ENCODE measurements at places on chromosomes 6 and 20. TPM values are rescaled to one million over a fixed set of nuclear protein-coding genes. Genes with fewer than 3 reads are reported as not detected.
A peak's percentile ranks its signal among the peaks of the same experiment; 100 is the strongest.

DNA sequence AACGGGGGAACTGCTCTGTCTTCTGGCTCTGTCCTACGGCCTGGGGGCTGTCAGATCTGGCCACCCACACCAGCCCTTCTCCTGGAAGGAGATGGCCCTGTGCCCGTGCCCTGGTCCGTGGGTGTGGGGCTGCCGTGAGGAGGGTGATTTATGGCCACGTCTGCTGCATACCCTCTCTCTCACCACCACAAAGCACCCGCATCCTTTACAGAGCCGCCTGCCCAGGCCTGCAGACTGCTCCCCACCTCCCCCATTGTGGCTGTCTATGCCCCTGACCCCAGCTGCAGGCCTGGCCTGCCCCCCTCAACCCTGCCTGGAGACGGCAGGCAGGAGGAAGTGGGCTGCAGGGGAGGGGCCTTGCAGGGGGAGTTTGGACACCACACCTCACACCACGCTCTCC lies 72.7 kb upstream of the GATA5 start:
- no peak for DNase-seq

DNA sequence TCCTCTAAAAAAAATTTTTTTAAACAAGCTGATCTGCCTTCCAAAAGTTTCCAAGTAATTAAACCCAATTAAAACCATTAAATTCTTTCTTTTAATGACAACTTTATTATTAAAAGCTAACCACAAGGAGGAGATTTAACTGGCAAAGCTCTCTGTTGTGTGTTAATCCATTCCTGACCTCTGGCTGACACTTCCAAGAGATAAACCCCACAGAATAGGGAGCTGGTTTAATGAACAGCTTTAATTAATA lies 230.8 kb downstream of the EYA2 start:
- no peak for DNase-seq

- no peak for DNase-seq
Measured at GRCh38 chr20:34512266-34512954, 3.8 kb upstream of the DYNLRB1 start.

DNA sequence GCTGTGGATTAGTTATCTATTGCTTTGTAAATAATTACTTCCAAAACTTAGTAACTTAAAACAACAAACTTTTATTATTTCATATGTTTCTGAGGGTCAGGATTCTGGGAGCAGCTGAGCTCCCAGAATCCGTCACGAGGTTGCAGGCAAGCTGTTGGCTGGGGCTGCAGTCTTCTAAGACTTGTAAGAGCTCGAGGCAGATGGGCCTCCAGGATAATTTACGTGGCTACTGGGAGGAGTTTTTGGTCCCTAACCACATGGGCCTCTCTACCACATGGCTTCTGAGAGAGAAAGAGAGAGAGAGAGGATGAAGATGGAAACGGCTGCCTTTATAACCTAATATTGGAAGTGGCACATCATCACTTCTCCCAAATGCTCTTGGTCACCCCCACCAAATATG lies 64.9 kb upstream of the SULF2 start:
- no peak for DNase-seq

- no peak for DNase-seq
Measured at GRCh38 chr6:54377776-54378175, 69.5 kb downstream of the TINAG start.

- DNase-seq = no peak
Measured at GRCh38 chr6:52661551-52661950, 9.4 kb upstream of the TMEM14A start.

GRCh38 chr6:11803591-11803971 lies 25.0 kb upstream of the ADTRP start:
- DNase-seq = no peak

DNA sequence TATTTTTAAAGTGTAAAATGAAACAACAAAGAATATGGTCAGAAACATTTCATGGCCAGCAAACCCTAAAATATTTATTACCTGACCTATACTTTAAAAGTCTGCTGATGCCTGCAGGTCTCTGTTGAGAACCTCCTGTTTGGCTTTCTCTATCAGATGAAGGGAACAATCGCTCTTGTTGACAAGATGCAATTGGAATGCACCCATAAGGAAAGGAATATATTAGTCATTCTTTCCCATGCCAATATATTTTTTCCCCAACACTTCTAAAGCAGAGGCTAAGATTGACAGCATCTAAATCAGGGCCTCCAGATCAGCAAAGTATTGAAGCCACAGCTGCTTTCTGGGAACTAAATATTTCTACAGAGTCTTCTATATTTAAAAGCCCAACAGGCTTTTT lies 897.8 kb downstream of the EPHA7 start:
- no peak for DNase-seq

DNA sequence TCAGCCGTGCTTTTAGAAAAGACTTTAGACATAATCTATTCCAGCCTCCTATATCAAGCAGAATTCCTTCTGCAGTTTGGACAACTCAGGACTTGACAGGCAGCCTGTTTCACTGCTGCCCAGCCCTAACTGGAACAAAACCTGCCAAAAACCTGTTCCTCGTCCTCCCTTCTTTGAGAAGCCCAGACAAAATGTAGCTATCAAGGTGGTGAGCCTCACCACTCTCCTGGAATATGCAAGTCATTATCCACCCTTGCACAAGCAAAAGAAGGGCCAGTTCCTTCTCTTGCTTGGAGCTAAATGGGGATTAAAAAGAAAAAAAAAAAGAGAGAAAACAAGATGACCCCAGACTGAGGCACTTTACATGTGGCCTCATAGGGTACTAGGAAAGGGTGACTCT lies 64.2 kb downstream of the TFAP2A start:
- DNase-seq = no peak

DNA sequence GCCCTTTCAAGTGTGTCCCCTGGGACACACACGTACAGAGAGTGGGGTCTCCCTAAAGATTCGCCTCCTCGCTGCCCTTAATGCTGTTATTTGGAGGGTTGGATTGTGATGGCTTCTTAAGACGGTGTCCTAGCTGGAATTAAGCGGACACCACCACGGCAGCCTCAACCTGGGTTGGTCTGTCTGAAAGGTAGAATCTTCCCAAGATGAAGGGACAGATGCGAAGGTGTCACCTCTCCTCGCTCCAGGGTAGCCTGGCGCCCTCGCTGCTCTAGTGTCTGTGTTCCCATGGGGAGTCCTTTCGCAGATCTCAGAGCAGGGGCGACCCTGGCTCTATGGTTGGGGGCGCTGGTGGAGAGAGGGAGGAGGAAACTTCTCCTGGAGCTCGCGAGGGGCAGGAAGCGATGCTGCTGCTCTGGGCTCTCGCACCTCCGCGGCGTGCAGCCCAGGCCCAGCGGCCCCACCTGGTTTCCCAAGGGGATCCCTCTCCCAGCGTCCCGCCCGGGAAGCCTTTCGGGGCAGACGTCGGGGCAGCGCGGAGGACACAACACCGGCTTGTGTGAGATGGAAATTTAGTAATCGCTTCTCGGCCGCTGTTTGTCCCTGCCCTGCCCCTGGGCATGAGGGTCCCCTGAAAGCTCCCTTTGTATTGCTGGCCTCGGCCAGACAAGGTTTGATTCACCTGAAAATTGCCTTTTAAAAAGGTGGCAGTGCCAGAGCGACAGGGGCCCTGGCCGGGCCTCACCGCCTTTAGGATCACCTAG lies 1.7 kb downstream of the RSPO3 start:
- peak; percentile 42 for DNase-seq

DNA sequence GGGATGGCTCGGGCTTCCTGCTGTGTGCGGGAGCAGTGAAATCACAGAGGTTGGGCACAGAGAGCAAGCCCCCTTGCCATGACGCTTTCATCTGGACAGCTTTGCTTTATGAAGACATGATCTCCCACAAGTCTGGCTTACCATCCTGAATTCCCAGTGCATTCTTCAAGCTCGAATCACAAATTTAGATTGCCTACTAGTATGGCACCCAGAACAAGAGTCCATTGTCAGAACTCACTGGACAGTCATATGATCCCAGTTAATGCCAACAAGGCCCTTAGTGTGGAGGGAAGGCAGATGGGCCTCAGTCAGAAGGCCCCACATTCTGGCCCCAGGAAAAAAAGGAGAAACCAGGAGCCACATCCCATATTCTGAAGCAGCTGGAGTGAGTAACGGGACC lies 147.3 kb upstream of the FOXQ1 start:
- DNase-seq = no peak

GRCh38 chr6:89961481-89961880 lies 67.2 kb downstream of the GJA10 start:
- no peak for DNase-seq

DNA sequence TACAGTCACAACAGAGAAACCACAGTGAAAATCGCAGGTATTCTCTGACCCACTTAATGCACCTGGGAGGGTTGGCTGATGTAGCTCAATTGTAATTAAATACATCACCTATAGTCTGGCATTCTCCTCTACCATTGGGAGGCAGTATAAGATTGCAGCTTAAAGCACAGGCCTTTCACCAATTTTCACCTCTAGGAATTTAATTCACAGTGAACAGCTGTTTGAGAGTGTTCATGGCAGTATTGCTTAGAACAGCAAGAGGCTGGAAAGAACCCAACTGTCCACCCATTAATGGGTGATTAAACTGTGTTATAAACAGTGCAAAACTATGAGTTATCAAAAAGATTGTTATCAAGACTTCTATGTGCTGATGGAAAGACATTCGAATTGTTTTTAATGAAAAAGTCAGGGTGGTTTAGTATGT lies 2.0 kb downstream of the EDEM2 start:
- no peak for DNase-seq

- no peak for DNase-seq
Measured at GRCh38 chr6:54700158-54700557, 146.4 kb upstream of the FAM83B start.

DNA sequence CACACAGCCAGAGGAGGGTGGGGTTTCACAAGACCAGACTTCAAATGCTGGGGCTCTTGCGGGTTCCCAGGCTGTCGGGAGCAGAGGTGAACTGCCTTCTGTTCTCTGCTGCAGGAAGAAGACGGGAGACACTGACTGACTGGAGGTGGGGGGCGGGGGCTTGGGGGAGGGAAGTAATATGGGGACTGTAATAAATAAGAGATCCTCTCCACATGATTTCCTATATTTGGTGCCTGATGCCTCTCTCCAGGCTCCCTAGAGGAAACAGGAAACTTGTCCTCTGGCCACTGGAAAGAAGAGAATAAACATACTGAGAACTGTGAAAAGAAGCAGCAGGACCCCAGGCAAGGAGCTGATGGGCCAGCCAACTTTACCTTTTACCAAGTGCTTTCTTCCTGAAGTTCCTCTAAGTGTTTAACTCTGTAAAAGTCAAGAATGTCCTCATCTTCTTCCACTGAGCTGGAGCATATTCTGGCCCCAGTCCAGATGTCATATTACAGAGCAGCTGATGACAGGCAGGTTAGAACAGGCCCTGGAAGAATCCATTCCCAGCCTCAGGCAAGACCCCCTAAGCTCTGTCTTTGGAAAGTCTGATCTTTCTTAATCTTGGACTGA lies 33.2 kb upstream of the ADGRF5 start:
- DNase-seq = no peak

- no peak for DNase-seq
Measured at GRCh38 chr6:169665289-169665688, 36.5 kb downstream of the WDR27 start.

The DSN1 gene
- 7.5 TPM for total RNA-seq

The KIF25 gene
- not detected for total RNA-seq

The NHSL1 gene
- total RNA-seq = 46.5 TPM

The ROS1 gene
- 0.11 TPM for total RNA-seq

Measured in right cardiac atrium (tissue), 5 donors.